ENCODE measurements at places on chromosomes 16 and 17. TPM values are rescaled to one million over a fixed set of nuclear protein-coding genes. Genes with fewer than 3 reads are reported as not detected.

Gene SLC52A1
- not detected for total RNA-seq

GRCh38 chr16:84362471-84362941, 5.8 kb upstream of the ATP2C2 start:
- DNase-seq, result no peak

DNA sequence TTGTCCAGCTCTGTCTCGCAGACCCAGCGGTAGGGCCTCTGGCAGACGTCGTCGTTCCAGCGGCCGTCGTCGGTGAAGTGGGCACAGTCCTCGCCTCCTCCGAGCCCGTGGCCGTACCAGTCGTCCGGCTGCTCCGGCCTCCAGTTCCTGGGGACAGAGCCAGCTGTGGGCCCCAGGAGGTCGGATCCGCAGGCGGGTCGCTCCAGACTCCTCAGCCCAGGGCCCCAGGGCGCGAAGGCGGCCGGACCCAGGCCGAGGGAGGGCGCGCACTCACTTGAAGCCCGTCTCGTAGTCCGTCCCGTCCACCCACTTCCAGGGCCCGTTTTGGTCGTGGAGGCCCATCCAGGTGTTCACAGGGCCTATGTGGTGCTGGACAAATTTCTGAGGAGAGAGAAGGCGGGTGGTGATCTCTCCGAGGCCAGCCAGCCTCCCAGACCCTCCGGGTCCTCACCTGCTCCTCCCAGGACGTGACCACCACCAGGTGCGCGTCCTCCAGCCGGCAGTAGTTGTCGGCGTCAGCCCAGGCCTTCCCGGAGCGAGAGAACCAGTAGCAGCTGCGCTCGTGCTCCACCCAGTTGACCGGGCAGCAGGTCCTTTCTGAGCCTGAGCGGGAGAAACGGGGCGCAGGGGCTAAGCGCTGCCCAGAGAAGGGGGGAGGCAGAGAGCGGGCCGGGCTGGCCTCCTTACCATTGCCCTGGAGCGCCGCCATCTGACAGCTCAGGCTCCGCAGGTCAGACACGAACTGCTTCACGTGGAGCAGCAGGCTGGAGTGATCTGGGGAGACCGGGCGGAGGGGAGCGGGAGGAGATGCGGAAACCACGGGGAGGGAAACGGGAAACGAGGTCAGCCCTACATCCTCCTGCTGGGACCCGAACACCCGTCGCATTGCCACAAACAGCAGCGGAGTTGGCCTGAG, 5.2 kb downstream of the ASGR1 start:
- DNase-seq, result peak; percentile 89

GRCh38 chr17:56142781-56143180, 10.5 kb upstream of the ANKFN1 start:
- no peak for DNase-seq

- no peak for DNase-seq
Observed at GRCh38 chr17:16443511-16444257, 28.3 kb downstream of the TRPV2 start.

Gene MYL11
- total RNA-seq, result not detected

DNA sequence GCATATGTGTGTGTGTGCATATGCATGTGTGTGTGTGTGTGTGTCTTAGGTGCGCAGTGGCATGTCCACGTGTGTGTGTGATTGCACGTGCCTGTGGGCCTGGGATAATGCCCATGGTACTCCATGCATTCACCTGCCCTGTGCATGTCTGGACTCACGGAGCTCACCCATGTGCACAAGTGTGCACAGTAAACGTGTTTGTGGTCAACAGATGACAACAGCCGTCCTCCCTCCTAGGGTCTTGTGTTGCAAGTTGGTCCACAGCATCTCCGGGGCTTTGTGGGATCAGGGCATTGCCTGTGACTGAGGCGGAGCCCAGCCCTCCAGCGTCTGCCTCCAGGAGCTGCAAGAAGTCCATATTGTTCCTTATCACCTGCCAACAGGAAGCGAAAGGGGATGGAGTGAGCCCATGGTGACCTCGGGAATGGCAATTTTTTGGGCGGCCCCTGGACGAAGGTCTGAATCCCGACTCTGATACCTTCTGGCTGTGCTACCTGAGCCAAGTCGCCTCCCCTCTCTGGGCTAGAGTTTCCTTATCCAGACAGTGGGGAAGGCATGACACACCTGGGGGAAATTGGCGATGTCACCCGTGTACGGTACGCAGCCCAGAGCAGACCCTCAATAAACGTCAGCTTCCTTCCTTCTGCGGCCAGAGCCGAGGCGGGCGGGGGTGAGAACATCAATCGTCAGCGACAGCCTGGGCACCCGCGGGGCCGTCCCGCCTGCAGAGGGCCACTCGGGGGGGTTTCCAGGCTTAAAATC, 47.6 kb downstream of the IL21R start:
- no peak for DNase-seq

DNA sequence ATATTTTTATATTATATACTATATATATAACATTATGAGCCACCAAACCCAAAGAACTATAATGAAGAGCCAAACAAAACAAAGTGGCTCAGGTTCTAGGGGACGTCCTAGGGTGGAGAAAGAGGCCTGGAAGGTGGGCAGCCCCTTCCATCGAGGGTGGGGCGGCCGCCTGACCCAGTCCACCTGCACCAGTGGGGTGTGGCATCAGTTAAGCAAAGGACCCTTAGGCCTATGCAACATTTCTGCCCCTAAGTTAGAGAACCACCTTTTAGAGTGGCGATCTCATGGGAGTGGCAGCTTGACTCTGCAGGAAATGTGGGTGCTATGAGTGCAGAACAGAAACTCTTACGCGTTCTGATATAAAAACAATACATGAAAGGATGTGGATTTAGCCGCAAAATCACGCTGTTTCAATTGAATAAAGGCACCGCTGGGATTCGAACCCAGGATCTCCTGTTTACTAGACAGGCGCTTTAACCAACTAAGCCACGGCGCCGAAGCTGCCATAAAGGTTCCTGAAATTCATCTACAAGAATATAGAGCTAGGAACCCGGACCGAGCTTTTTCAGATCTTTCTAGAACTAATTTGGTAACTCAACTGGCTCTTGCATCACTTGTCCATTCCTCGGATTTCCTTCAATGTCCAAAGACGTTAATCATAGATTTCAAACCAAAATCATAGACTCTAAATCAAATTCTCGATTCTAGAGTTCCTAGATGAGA, 15.6 kb upstream of the AURKB start:
- DNase-seq, result peak; percentile 78

- DNase-seq, result no peak
Observed at GRCh38 chr17:64426596-64426995, 22.3 kb upstream of the MILR1 start.

- DNase-seq, result no peak
Observed at GRCh38 chr16:22623351-22623781, 112.7 kb downstream of the NPIPB5 start.

Gene FOXN1
- not detected for total RNA-seq

- DNase-seq, result no peak
Observed at GRCh38 chr16:51382211-51382610, 231.1 kb upstream of the SALL1 start.

GRCh38 chr16:10646581-10647263, 48.0 kb downstream of the TEKT5 start:
- no peak for DNase-seq

- no peak for DNase-seq
Observed at GRCh38 chr16:30903002-30903401, 6.6 kb downstream of the CTF1 start.

Gene TTYH2
- 1.1 TPM for total RNA-seq

GRCh38 chr17:51397361-51398127, 137.2 kb downstream of the UTP18 start:
- no peak for DNase-seq

GRCh38 chr16:17117906-17118577, 352.7 kb downstream of the XYLT1 start:
- no peak for DNase-seq

DNA sequence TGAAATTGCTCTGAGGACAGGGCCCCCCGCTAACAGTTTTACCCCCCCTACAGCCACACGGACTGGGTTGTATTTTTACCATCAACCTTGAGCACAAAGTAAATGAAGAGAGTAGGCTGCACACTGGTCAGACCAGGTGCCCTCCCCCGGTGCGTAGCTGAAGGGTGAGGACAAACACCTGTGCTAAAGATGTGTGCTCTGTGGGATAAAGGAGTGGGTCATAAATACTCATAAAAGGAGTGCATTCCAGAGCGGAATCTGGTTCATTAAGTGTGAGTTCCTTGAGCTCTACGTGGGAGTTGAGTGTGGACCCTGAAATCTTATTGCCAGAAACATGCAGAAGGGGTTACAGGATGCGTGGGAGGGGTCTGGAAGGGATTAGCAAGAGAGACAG, 217.0 kb downstream of the CCDC182 start:
- no peak for DNase-seq

GRCh38 chr17:12727076-12727760, 61.5 kb downstream of the MYOCD start:
- no peak for DNase-seq

- DNase-seq, result peak; percentile 69
Observed at GRCh38 chr17:64406321-64407200, 15.9 kb upstream of the PECAM1 start.

DNA sequence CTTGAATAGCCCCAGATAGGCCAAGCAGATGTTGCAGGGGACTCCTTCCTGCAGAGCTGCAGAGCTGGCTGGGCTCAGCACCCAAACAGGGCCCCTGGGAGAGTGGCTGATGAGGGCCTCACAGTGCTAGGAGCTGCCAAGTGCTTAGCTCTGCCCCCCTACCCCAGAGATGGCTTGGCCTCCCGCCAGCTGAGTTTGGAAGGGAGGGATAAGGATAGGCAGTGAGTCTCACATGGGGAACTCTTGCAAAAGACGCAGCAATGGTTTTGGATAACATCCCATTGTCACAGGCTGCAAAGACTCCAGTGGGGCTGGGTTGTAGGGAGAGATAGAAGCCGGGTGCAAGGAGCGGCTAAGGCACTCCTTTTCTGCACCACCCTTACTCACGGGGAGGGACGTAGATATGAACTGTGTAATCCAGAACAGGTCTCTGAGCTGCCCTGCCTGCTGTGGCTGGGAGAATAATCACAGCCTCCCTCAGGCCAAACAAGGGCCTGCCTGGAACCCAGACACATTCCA, 52.9 kb upstream of the MAF start:
- DNase-seq, result no peak

- DNase-seq, result no peak
Observed at GRCh38 chr17:21001111-21001812, 41.5 kb downstream of the USP22 start.

DNA sequence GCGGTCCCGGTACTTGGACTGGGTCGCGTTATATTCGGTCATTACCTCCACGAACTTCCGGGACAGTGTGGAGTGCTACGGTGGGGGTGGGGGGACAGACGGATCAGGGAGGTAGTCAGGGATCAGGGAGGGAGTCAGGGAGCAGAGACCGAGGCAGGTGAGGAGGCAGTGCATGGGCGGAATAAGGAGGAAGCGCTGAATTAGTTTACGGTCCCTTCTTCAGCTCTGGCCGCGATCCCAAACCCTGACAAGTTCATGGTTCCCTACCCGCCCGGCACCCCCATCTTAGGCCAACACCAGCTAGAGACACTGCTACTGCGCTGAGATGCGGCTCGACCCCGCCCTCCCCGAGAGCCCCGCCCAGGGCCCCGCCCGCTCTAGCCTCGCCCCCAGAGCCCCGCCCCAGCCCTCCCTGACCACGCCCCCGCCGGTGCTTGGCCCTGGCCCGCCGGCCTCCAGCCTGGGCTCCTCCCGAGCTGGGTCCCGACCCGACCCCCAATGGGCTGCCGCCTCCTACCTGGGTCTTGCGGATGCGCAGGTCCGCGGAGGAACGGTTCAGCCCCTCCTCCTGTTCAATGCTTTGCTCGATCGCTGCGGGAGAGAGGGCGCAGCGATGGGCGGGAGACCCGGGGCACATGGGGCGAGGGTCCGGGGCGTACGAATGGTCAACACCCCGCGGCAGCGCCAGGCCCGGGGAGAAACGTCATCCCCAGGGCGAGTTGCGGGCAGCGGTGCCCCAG, 12.1 kb downstream of the HSD3B7 start:
- DNase-seq, result peak; percentile 37

DNA sequence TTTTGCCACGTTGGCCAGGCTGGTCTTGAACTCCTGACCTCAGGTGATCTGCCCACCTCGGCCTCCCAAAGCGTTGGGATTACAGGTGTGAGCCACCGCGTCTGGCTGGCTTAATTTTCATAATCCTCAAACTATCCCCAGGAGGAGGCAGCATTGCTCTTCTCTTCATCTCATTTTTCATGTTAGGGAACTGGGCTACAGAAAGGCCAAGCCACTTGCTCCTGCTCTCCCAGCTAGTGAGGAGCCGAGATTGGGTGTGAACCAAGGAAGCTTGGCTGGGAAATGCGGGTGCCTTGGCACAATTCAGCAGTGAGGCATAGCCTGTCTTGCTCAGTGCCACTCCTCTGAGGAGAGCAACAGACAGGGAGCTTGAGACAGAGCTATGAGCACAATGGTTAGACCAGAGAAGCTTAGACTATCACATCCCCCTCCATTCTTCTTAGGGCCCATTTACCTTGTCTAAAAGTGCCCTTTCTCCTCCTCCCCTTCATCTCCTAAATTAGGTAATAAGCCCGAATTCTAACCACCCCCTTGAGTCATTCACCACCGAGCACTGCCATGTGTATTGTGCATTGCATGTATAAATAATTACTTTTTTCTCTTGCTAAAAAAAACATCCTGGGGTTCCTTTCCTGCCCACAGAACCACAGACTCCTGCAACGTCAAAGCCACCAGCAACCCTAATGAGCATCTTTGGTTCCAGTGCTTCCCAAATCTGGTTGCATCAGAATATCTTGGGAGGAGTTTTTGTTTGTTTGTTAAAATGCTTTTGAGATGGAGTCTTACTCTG, 20.0 kb upstream of the KIF19 start:
- no peak for DNase-seq

GRCh38 chr17:79789943-79790804, 6.7 kb downstream of the CBX8 start:
- no peak for DNase-seq

Gene ITGB4
- 4.1 TPM for total RNA-seq

Gene DRC3
- total RNA-seq, result 1.6 TPM

DNA sequence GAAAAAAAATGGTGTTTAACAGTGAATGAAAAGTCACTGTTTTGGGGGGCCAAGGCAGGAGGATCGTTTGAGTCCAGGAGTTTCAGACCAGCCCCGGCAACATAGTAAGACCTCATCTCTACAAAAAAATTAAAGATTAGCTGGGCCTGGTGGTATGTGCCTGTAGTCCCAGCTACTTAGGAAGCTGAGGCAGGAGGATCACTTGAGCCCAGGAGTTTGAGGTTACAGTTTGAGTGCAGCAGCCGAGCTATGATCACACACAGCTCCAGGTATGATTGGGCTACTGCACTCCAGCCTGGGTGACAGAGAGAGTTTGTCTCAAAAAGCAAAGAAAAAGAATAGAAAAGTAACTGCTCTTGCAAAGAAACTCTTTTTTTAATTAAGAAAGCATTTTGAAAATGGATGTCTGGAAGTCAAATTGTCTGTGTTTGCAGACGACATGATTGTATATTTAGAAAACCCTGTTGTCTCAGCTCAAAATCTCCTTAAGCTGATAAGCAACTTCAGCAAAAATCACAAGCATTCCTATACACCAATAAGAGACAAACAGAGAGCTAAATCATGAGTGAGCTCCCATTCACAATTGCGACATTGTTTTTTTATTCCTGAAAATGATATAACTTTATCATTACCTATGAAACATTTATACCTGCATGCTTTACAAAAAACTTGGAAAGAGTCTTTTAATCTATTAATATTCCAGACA, 20.5 kb upstream of the CPD start:
- DNase-seq, result no peak

Gene AATK
- 1.5 TPM for total RNA-seq
